ENCODE measurements at places on chromosomes 13 and 19.

GRCh38 chr13:31798189-31798588 is 58.9 kb downstream of the RXFP2 start:
- DNase-seq, result no peak

- DNase-seq, result no peak
Observed at GRCh38 chr19:11434703-11435056, 241 bp downstream of the ODAD3 start.

DNA sequence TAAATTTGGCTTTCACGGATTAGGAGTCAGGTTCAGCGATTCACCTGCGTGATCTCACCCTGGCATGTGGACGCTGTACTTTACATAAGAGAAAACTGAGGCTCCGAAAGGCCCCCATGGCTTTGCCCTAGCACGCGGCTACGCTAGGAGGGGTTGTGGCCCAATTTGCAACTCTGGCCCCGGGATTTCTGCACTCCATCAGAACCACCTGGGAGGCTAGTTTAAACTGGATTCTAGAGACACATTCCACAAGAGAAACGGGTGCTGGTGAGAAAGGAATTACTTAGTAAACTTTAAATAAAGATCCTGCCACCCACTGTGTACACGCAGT is 6.2 kb downstream of the BCL3 start:
- no peak for DNase-seq

GRCh38 chr13:63435667-63436324 is 2020.1 kb upstream of the PCDH20 start:
- no peak for DNase-seq

- no peak for DNase-seq
Observed at GRCh38 chr13:45297456-45298205, 43.4 kb downstream of the TPT1 start.

GRCh38 chr13:42969565-42970172 is 22.4 kb downstream of the EPSTI1 start:
- DNase-seq, result peak; percentile 65

GRCh38 chr13:59701261-59701660 is 462.5 kb downstream of the DIAPH3 start:
- DNase-seq, result no peak

- no peak for DNase-seq
Observed at GRCh38 chr19:2371656-2372055, 11.6 kb downstream of the TMPRSS9 start.

DNA sequence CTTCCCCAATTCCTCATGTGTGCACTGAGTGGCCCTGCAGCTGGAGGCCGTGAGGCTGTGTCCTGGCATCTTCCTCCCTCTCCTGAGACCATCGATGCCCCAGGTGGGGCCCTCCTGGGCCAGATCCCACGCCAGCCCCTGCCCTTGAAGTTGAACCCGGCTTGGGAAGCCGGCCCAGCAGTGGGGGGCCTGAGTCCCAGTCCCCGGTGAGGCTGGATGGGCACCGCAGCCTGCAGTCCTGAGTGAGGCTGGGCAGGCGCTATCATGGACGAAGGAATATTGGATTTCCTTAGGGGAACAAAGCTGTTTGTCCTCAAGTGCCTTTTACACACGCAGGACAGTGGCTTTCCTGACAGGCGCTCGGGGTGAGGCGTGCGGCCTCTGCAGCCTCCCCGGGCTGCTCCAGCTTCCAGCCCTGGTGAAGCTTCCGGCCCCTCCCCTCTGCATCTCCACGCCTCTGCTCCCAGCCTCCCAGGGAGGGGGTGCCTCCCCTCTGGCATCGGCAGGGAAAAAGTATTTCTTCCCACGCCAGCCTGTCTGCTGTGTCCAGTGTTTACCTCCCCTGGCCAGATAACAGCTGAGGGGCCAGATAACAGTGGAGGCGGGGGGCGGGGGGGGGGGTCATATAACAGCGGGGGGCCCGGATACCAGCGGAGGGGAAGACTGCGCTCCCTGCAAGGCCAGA is 159.5 kb downstream of the KDM4B start:
- no peak for DNase-seq

GRCh38 chr19:10747271-10747670 is 29.4 kb downstream of the DNM2 start:
- peak; percentile 19 for DNase-seq

- DNase-seq, result no peak
Observed at GRCh38 chr19:14437578-14438140, 4.6 kb downstream of the PKN1 start.

GRCh38 chr19:11949201-11949600 is 15.6 kb upstream of the ZNF763 start:
- DNase-seq, result no peak

DNA sequence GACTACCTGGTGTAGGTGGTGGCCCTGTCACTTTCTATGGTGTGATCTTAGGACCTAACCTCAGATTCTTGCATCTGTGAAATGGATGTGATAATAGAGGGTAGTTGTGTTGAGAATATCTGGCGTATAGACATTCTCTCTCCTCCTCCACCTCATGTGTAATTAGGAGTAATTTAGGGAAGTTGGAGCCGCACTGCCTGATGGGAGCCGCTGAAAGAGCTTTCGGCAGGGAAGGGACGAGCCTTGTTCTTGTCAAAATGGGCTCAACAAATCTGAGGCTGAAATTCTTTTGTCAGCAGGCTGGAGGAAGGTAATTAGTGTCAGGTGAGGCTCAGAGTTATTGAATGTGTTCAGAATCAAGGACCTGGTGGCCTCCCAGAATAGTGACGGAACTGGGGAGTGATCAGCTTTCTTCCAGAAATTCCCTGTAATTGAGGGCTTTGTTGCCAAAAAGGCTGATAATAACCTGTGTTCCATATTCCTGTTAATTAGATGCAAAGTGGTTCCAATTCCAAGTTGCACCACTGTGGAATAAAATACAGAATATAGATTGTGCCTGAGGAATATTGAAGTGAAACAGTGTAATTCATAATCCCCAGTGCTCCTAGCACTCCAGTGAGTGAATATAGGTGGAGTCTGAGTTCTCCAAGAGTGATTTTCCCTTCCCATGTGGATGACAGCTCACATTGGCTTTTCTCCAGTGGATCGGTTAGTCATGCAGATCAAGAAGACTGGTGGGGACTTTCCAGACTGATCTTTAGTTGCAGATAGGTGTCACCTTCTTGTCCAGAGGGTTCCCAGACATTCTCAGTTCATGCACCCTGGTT is 47.5 kb downstream of the SPATA13 start:
- DNase-seq, result no peak

DNA sequence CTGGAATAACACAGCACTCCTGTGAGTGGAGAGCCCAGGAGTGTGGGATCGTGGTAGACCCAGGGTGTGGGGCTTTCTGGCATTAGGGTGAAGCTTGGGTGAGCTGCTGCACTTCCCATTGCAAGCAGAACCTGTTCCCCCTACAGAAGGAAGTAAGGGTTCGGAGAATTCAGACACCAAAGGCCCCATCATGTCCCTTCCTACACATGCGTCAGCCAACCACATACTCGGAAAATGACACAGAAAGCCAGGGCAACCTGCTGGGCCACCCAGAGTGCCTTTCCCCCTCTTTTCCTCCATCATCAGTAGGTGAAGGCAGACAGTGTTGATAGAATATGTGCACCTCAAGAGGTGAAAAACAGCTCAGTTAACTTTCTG is 42.9 kb downstream of the GGACT start:
- DNase-seq, result no peak

GRCh38 chr13:95338905-95339304 is 37.7 kb upstream of the ABCC4 start:
- no peak for DNase-seq

GRCh38 chr13:39820606-39821005 is 165.1 kb downstream of the COG6 start:
- no peak for DNase-seq

- peak; percentile 89 for DNase-seq
Observed at GRCh38 chr13:48562296-48563066, 29.6 kb upstream of the RCBTB2 start.

GRCh38 chr13:29861694-29862110 is 11.3 kb upstream of the UBL3 start:
- no peak for DNase-seq

- no peak for DNase-seq
Observed at GRCh38 chr13:107301724-107302374, 733.9 kb upstream of the ARGLU1 start.

DNA sequence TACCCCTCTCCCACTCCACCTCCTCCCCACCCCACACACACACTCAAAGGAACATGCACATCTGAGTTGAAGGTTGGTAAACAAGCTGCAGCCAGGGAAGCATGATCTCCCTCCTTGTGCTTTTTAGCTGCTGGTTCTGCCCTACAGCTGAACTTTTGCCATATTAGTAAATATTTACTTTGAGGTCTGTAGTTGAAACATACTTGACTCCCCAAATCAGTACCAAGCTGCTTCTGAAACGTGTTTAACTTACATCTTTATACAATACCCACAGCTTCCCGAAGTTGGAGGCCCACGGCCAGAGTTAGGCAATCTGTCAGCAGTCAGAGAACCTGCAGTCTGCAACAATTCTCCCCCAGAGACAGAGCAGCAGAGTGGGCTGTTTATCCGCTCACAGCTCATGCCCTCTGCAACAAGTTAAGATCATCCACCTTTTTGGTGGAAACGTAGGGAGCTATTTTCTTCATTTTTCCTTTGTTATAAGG is 1.5 kb upstream of the PCDH20 start:
- DNase-seq, result no peak

GRCh38 chr19:30423481-30423880 is 51.3 kb downstream of the ZNF536 start:
- DNase-seq, result no peak

GRCh38 chr19:27759896-27760295 is 1453.1 kb downstream of the UQCRFS1 start:
- no peak for DNase-seq

GRCh38 chr13:24741016-24741662 is 22.8 kb upstream of the RNF17 start:
- DNase-seq, result no peak

DNA sequence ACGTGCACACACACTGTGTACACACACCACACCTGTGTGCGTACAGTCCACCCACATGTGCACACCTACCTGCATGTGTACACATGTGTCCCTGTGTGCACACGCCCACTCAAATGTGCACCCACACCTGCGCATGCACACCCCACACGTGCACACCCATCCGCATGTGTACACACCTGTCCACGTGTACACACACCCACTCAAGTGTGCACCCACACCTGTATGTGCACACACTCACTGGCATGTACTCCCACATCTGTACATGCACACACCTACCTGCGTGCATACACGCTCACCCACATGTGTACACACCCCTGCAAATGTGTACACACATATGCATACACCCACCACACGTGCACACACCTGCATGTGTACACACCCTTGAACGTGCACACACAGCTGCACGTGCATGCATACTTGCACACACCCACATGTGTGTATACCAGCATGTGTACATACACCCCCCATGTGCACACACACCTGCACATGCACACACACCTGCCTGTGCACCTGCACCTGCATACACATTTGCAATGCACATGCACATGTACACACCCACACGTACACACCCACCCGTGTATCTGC is 10.6 kb downstream of the PKN1 start:
- no peak for DNase-seq

- DNase-seq, result no peak
Observed at GRCh38 chr13:77637588-77637987, 59.9 kb upstream of the SLAIN1 start.

DNA sequence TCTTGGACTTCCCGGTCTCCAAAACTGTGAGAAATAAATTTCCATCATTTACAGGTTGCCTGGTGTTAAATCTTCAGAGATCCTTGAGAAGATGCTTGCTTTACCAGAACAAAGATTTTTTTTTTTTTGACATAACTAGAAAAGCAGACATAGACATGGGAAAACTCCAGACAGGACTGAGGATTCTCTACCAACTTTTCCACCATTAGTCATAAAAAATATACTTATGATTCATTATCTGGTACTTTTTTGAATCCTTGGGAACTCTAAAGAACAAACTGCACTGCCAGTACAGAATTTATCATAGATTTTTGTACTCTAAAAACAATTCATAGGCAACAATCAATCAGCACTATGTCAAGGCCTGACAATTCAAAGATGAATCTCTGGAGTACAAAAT is 487.6 kb downstream of the EFNB2 start:
- no peak for DNase-seq

All from CD8-positive, alpha-beta T cell (primary cell).